T-helper 9 cell (primary cell): ENCODE measurements at places on chromosomes 7 and 10.

DNA sequence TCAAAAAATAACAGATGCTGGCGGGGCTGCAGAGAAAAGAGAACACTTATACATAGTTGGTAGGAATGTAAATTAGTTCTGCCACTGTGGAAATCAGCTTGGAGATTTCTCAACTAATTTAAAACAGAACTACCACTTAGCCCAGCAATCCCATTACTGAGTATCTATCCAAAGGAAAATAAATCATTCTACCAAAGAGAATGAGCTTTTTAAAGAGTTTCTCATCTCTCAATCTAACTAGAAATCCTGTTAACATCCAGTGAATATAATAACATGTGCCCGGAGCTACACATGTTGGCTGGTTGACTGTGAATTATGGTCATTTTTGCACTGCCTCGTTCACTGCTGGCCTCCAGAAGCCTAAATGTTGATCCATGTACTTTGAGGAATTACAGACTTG is 39.3 kb downstream of the BET1 start:
- DNase-seq, result no peak

- DNase-seq, result no peak
Measured at GRCh38 chr7:100682228-100682741, 8.7 kb downstream of the GNB2 start.

DNA sequence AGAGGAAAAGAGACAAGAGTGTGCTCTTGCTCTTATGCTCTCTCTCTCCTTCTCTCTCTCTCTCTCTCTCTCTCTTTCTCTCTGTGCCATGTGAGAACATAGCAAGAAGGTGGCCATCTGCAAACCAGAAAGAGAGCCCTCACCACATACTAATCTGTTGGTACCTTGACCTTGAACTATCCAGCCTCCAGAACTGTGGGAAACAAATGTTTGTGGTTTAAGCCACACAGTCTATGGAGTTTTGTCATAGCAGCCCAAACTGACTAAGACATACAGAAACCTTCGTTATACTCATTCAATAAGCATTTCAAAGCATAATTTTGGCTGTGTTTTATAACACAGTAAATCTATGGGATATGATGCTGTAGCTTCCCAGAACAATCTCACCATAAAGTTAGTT is 56.4 kb upstream of the PLPP4 start:
- DNase-seq, result no peak

DNA sequence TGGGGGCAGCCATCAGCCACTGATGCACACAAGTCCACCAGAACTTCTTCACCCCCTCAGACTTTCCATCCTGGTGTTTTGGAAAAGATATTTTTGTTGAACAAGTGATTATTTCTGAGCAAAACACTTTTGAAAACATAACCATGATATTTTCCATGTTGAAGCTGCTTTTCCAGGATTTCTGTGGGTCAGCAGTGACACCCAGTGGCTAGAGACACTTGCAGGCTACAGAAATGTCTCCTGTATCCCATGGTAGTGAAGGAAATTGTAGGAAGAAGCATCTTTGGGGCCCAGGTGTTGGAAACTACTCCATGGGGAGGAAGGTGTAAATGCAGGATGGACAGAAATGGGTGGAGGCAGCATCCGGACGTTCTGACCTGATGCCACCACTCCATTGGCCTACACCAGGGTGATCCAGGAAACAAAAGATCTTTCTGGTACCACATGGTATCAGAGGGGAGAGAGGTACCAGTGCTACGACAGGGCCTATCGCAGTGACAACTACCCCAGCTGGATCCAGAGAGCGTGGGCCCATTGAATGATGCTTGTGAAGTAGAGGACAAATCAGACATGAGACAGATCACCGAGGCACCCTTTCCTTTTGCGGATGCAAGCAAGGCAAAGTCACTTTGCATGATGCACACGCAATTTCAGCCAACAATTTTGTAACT is 111.7 kb upstream of the COBL start:
- no peak for DNase-seq

DNA sequence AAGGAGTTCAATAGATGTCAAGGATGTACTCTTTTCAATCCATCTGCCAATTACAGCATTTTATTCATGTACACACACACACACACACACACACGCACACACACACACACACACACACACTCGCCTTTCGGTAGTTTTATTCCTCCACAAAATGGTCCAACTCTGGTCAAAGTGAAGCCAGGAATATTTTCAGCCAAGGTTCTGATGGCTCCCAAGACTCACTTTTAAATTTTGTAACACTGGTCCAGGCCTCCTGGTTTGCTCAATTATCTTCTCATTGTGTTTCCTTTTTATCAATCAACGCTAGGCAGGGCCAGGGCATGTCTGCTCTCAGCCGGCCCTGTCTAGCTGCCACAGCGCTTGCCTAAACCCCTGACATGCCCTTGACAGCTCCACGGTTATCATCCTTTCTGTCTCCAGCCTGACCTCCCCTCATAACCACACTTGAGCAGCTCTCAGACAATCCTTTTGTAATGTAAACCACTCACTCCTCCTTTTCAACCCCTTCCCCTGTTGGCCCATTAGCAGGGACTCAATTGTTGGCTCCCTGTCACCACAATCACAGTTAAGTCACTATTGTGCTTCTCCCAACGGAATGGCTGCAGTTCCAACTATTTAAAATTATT is 115.1 kb downstream of the ICA1 start:
- DNase-seq, result no peak

- DNase-seq, result no peak
Measured at GRCh38 chr7:853366-854117, 21.3 kb downstream of the SUN1 start.

DNA sequence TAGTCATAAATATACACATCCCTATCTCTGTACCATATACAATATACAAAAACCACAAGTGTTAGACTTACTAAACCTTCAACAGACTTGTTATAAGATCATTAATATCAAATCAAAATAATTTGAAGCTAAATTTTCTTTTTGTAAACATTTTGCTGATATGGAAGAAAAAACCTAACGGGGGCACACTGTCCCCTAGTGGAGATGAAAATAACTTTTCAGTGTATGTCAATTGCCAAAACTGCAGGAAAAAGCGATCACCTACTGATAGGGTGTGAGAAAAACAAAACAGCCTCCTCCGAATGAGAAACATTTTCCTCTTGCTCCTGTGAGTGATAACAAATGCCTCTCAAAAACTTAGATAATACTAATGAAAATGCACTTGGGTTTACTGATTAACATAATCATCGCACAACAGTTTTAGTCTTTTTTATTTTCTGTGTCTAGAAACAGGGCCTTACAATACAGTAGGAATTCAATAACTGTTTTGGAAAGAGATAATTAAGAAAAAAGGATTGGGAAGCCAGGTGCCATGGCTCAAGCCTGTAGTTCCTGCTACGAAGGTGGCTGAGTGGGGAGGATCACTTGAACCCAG is 322.7 kb downstream of the CRPPA start:
- no peak for DNase-seq

GRCh38 chr10:119132521-119133345 is 28.8 kb downstream of the DENND10 start:
- no peak for DNase-seq
